ENCODE measurements at places on chromosomes 3 and 15.

DNA sequence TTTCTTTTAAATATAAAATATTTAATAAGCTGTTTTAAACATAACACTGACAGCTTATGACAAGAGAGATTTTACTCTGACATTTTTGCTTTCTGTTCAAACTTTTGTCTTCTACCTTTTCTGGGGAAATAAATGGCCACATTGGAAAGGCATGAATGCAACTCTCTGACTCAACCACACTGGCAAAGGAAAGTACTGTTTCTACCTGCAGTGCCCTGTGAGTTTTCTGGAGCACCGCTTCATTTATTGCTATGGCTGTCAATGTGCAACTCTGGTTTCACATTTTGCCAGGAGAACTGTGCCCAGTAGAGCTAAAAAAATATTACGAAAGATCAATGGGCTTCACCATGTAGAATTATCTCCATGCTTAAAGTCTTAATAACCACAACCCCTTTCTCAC is 15.1 kb downstream of the PDZRN3 start:
- no peak for DNase-seq

GRCh38 chr3:42263354-42264346 is 2.3 kb downstream of the CCK start:
- DNase-seq: no peak

- DNase-seq: no peak
Measured at GRCh38 chr15:64894395-64895056, 17.2 kb upstream of the ANKDD1A start.

GRCh38 chr3:42300013-42300412 is 34.0 kb upstream of the CCK start:
- peak; percentile 2 for DNase-seq

DNA sequence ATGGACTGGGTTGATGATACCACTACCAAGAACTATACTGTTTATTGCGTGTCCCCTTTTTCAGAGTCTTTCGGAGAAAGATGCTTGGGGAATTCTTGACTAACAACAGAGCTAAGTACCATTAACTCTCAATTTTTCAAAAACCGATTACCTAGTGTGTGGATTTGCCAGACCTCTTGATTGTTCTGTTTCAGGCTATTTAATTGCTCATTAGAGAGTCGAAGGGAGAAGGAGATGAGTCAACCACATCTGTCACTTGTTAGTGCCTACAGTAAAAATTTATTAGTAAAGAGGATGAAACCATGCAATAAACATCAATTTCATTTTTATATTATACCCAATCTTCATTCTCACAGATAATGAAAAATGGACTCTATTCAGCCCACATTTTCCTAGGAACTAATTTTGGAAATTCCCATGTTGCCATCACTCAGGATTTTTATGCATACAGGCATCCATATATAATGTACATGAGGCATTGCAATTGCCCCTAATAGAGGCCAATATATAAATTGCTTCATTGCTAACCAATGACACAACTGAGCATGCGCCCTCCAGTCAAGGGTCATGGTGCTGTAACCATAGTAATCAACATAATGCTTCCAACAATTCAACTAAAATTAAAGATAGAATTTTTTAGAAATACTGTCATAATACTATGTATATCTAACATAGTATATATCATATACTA is 541.7 kb downstream of the TBL1XR1 start:
- no peak for DNase-seq

- DNase-seq: no peak
Measured at GRCh38 chr15:82045179-82045891, 483 bp downstream of the MEX3B start.

GRCh38 chr3:38313263-38313662 is 31.2 kb downstream of the SLC22A14 start:
- DNase-seq: no peak

DNA sequence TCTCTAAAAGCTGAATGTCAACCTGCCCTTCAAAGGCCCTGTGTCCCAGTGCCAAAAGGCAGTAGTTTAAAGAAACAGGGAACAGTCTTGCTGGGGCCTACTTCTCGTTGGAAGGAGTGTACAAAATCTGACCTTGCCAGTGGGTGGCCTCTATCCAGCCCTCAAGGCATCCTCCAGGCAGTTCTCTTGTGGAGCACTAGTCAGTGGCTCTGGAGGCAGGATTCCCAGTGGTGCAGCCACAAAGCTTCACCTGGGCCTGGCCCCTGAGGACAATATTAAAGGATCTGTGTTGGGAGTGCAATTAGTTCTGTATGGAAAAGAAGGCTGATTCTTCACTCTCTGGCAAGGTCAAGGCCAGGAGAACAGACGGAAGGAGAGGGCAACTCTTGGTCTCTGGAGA is 237.8 kb upstream of the ADAMTS9 start:
- no peak for DNase-seq

GRCh38 chr15:63291507-63291906 is 14.1 kb downstream of the APH1B start:
- peak; percentile 42 for DNase-seq

GRCh38 chr3:139560411-139560810 is 20.9 kb upstream of the RBP1 start:
- DNase-seq: no peak

DNA sequence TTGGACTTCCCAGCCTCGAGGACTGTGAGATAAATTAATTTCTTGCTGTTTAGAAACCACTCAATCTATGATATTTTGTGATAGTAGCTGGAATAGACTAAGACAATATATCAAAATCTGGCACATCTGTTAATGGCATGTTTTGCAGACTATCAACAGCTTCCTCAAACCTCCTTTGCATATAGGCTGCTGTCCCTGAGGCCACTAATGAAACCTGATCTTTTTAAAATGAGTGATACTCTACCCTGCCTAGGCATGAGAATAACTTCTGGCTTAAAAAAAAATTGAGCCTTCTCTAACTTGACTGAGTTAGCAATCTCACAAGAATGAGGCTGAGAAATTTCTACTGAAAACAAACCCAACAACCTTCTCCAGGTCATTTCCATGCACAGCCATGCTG is 176.0 kb upstream of the CRBN start:
- no peak for DNase-seq

DNA sequence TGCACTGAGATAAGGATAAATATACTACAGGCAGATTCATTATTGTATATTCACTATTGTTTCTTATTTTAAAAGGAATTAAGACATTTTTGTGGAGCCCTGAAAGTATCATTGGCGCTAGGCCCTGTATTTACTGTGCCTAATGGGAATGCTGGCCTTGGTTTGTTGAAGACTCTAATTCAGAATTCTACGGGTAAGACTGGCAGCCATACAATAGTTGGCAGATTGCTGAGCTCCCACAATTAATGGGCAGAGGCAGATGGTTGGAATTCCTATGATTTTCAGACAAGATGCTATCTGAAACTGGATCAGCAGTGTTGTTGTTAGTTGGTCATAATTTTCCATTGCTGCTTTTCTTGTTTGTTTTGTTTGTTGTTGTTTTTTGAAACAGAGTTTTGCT is 14.7 kb downstream of the PGBD4 start:
- no peak for DNase-seq

- DNase-seq: no peak
Measured at GRCh38 chr15:80578206-80578595, 116.9 kb upstream of the ABHD17C start.

- no peak for DNase-seq
Measured at GRCh38 chr3:79361748-79362378, 405.9 kb downstream of the ROBO1 start.

DNA sequence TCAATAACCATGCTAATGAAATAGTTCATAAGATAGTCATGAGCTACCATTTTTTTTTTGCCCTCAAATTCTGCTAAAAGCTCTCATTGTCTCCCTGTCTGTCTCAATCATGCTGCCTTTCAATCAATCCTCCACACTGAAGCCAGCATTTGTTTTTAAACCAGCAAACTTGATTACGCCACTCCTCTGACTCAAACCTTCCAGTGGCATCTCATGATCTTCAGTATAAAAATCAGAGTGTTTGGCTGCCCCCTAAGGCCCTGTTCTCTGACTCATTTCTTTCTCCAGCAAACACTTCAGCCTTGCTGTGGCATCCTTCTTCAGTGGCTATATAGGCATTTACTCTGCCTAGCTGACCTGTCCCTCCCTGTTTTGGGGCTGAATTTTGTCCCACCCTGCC is 36.0 kb upstream of the EOMES start:
- DNase-seq: peak; percentile 25

GRCh38 chr15:65812916-65813315 is 20.8 kb upstream of the DENND4A start:
- DNase-seq: no peak

GRCh38 chr3:11392014-11392859 is 120.0 kb downstream of the ATG7 start:
- DNase-seq: no peak

DNA sequence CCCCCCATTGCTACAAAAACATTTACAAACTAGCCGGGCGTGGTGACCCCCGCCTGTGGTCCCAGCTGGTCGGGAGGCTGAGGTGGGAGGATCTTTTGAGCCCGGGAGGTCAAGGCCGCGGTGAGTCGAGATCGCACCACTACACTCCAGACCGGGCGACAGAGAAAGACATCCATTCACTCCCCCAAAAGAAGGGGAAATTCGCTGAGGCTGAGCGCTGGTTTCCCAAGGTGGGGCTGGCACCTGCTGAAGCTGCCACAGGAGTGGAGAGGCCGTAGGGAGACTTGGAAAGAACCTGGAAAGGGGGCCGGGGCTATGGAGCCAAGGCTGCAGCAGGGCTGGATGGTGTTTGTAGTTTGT is 732 bp upstream of the CRTC3 start:
- no peak for DNase-seq

DNA sequence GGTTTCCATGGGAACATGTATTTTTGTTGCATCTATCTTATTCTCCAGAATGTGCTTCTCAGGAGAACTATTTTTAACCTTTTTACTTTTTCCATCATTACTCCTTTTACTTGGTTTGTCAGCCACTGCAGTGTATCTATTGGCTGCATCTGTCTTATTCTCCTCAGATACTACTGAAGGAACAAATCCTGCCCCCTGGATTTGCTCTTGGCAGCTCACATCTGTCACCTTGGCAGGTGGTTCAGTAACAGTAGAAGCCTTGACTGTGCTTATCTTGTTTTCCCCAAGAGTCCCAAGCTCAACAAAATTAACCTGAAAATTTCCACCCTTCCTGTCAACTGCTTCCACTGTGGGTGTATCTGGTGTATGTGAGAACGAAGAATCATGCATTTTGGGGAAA is 106.0 kb downstream of the MAP4 start:
- no peak for DNase-seq

GRCh38 chr15:63752075-63752684 is 81.6 kb downstream of the HERC1 start:
- DNase-seq: no peak

- no peak for DNase-seq
Measured at GRCh38 chr3:69764861-69765260, 25.6 kb downstream of the MITF start.

DNA sequence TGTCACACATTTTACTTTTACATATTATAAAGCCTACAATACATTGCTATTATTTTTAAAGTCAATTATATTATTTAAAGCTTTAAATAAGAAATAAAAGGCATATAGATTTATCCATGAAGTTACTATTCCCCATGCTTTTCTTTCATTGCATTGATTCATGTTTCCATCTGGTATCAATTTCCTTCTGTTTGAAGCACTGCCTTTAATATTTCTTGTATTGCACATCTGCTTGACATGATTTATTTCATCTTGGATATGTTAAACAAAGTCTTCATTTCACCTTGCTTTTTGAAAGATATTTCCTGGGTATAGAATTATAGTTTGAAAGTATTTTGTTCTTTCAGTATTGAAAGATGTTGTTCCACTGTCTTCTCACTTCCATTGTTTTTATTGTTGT is 174.3 kb upstream of the MBNL1 start:
- no peak for DNase-seq

GRCh38 chr3:138200424-138200823 is 13.3 kb downstream of the ARMC8 start:
- DNase-seq: no peak

GRCh38 chr3:33602829-33603228 is 115.2 kb downstream of the CLASP2 start:
- DNase-seq: no peak

- peak; percentile 29 for DNase-seq
Measured at GRCh38 chr3:181782306-181782954, 70.7 kb downstream of the SOX2 start.

DNA sequence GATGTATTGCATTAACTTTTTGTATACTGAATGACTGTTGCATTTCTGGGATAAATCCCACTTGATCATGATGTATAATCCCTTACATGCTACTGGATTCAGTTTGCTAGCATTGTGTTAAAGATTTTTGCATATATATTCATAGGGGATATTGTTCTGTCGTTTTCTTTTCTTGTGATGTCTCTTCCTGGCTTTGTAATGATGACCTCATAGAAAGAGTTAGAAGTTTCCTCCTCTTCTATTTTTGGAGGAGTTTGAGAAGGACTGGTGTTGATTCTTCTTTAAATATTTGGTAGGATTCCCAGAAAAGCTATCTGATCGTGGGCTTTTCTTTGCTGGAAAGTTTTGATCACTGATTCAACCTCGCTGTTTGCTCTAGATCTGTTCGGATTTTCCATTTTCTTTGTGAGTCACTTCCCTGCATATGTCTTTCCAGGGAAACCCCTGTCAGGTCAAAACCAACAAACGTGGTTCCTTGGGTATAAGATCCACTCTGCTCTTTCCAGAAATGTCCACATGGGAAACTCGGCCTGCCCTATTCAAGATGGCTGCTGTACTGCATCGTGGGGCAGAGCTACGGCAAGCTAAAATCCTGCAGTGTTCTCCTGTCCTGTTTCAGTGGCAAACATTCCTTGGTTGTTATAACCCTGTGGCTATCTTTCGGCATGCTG is 120.4 kb downstream of the GABRG3 start:
- no peak for DNase-seq

- no peak for DNase-seq
Measured at GRCh38 chr3:189966843-189967242, 153.9 kb downstream of the P3H2 start.

- no peak for DNase-seq
Measured at GRCh38 chr15:51107612-51108011, 12.9 kb upstream of the TNFAIP8L3 start.

GRCh38 chr15:50848349-50848748 is 60.1 kb upstream of the AP4E1 start:
- no peak for DNase-seq

DNA sequence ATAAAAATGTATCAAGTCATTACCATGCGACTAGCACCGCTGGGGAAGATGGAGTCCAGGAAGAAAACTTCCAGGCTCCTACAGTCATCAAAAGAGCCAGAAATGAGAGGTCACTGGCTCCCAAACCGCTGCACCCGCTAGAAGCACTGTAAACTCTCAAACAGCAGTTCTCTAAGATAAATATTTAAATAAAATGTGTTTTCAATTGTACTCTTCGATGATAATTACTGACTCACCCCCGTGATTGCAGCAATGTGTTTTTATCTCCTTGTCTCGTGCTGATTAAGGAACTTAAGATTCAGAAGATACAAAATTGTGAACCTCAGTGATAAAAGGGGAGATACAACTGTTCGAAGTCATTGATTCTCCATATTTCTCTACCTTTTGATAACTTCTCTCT is 45.8 kb upstream of the FOXP1 start:
- DNase-seq: no peak

- no peak for DNase-seq
Measured at GRCh38 chr15:68599560-68600071, 20.8 kb downstream of the CORO2B start.

- DNase-seq: no peak
Measured at GRCh38 chr3:127151992-127152650, 40.8 kb upstream of the PRR23E start.

GRCh38 chr3:193559100-193559499 is 4.4 kb upstream of the ATP13A4 start:
- DNase-seq: no peak

GRCh38 chr3:46025139-46025538 is 2.1 kb downstream of the XCR1 start:
- DNase-seq: no peak

GRCh38 chr3:95798628-95799027 is 1015.8 kb upstream of the EPHA6 start:
- no peak for DNase-seq

GRCh38 chr15:64396789-64397188 is 9.2 kb downstream of the TRIP4 start:
- DNase-seq: no peak

Data from kidney epithelial cell (primary cell).